ENCODE measurements at places on chromosomes 7 and 10.
A peak's percentile ranks its signal among the peaks of the same experiment; 100 is the strongest.

DNA sequence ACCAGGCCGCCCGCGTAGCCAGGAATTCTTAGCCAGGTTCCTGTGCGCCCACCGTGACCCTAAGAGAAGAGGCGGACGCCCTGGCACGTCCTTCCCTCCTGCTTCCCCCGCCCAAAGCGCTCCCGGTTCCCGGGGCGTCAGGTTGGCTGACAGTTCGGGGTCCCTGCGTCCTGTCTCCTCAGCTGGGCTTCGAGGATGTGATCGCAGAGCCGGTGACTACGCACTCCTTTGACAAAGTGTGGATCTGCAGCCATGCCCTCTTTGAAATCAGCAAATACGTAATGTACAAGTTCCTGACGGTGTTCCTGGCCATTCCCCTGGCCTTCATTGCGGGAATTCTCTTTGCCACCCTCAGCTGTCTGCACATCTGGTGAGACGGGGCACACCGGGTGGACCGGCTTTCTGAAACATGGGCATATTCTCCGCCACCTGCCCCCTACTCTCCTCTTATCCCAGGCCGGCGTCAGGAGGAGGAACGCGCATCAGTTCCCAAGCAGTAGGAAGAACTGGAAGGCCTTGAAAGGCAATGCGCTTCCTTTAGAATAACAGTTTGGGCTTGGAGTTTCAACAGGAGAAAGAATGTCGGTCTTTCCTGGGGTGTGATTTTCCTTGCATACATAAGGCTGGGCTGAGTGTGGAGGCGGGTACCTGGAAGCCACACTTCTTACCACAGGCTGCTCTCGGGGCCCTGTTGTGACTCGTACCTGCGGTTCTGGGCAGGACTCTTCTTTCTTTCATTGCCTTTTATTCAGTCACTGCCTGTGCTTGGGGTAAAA, 728 bp downstream of the CAV2 start:
- no peak for DNase-seq

DNA sequence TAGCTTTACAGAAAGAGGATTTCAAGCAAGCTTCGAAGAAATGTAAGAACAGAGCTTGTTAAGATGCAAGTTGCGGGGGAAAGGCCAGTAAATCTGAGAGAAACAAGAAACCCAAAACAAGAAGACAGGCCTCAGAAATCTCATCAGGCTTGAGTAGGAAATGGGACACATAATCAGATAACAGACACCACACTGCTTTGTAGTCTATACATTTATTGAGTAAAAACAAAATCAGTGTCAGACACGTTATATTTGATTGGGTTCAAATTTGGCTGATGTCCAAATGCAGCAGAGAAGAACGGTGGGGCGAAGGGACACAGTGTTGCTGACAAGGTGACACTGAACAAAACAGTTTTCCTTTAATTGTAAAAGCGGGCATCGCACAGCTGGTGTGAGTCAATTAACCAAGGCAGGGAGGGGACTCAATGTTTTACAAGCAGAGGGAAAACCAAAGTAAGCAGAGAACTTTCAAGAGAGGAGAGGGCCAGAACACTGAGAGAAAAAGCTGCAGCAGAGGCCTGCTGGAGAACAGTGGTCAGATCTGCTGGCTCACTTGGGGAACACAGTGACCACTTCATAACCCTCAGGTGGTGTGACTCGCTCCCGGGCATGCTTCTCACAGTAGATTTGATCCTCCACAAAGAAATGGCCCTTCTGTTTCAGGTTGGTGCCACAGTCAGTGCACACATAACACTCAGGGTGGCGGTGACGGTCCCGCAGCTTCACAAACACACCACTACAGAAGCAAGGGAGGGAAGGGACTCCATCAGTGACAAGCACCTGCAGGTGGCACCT, 43.5 kb downstream of the ACSM6 start:
- DNase-seq, result no peak

DNA sequence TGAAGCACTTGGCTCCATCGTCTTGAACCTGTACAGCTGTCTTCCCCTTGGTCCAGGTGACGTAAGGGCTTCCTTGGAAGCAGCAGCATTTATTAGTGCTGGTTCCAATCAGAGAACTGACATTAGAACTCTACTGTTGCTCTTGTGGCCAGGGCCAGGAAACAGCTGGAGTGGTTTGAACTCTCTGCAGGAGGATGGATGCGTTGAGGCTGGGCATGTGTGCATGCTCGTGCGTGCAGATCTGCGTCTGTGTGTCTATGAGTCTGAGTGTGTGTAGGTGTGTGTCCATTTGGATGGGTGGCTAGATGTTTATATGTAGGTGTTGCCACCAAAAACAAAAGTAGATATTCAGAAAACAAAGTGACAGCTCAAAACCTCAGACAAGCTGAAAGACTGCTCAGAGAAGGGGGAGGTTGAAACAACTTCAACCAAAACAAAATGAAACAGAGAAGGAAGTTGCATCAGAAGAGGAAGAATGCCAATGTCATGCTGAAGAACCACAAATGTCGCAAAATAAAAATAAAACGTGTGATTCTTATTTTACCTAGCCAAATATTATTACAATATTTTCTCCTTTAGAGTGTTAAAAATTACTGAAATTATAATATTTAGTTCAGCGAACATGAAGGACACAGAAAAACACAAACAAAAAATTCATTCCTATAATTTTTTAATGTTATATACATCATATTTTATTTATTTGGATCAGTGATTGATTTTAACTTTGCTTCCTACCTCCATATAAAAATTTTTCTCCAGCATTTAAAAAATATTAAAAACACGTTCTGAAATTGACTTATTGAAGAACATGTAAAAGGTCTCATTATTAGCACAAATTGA, 96.1 kb upstream of the MKLN1 start:
- peak; percentile 89 for DNase-seq

DNA sequence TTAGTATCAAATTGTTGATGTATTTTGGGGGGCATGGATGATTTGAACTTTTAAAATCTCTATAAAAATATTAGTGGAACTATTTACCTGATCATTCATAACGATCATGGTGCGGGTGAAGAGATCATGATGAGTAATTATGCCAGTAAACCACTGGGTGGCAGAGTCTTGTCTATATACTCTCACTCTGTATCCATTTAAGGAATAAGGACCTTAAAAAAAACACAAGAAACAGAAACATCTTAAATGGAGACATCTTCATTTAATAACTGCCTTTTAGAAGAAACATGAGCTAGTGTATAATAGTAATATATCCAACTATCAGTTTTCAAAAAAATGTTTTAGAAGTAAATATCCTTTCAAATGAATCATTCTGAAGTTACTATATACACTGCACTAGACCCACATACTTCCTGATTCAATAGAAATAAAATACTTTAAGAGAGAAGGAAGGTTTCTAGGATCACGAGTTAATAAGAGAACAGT, 84.0 kb downstream of the NRBF2 start:
- DNase-seq, result no peak

DNA sequence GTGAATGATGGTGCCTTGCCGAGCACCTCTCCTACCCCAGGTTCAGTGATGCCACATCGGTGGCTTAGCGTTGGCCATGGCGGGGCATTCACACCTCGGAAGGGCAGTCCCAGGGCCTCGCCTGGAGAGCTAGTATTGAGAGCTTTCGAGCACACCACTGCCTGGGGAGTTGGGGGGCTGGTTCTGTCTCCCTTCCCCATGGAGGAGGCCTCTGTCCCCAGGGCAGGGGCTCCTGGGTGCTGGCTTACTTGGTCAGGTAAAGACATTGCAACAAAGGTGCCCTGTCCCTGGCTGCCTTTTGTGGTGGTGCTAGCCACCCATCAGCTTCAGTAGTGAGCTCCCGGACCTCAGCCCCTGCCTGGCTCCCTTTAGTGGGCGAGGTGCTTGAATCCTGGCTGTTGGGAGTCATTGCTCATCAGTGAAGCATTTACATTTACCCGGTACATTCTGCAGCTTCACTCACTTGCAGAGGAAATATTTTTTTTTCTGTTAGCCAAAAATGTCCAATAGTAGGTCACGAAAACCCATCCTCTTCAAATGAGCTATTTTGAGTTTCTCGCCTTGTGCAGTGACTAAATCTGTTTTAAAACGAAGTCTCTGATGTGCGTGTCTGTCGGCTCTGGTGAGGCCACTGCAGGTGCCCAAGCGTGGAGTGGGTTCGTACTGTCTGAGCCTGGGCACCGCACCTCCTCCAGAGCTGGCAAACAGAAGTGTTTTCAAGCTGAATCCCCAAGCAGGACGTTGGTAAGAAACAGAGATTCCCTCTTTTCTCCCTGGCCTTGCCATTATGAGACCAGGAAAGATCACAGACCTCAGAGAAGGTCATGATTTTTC, 95.5 kb downstream of the INPP5A start:
- DNase-seq, result no peak

DNA sequence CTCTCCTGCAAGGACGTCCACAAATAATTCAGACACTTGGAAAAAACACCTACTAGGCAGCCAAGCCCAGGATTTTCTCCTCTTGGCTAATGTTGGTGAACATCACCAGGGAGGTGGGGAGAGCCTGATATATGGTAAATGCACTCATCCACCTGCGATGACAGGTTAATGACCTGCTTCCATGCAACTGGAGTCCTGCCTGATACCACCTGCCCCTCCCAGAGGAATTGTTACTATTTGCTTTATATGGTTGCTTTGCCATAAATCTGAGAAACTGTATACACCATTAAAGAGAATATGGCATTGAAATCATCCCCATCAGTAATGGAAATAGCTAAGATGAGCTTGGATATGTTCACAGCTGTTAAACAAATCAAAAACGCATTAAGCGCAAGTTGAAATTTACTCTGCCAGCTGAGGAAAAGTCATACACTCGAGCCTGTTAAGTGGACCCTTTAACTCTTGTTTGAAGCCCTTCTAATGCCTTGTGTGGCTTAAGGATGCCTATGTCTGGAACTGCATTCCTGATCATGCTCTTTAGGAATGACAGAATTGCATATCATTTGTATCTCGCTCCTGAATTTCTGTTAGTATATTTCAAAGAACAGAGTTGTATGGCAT, 208.3 kb downstream of the PRPF18 start:
- DNase-seq, result no peak

GRCh38 chr7:74083928-74084721, 521 bp downstream of the LIMK1 start:
- DNase-seq, result peak; percentile 60

DNA sequence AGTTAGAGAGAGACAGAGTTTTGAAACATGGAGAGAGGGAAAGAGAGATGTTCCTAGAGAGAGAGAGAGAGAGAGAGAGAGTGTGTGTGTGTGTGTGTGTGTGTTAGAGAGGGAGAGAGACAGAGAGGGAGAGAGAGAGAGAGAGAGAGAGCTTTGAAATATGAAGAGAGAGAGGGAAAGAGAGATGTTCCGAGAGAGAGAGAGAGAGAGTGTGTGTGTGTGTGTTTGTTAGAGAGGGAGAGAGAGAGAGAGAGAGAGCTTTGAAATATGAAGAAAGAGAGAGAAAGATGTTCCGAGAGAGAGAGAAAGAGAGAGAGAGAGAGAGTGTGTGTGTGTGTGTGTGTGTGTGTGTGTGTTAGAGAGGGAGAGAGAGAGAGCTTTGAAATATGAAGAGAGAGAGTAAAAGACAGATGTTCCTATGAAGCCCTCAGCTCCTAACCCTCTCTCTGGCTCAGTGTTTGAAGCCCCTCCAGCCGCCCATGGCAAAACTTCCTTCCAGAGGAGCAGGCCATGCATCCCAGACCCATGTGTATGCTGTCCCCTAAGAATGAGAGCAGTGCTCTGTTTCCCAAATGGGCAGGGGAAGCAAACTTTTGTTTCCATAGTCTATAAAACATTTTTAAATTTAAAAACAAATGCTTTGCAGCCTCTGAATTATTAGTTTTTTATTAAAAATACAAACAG, 130.9 kb downstream of the KCNMA1 start:
- DNase-seq, result no peak

DNA sequence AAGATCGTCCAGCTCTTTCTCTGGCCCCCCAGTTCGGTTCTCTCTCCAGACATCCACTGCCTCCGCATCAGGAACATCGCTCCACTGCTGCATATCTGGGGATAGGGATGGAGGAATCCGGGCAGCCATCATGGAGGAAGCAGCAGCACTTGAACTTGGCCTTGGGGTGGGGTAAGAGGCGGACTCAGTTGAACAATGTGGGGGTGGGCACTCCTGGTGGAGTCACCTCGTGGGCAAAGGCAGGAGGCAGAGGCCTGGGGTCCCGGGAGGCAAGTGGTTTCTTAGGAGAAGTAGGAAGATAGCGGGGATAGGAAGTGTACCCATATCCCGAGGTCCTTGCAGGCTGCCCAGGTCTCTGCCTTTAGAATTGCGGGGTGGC, 98.3 kb downstream of the CHST15 start:
- no peak for DNase-seq

GRCh38 chr10:22294694-22295093, 21.5 kb upstream of the COMMD3 start:
- no peak for DNase-seq

GRCh38 chr7:151735186-151735850, 141.6 kb downstream of the PRKAG2 start:
- no peak for DNase-seq

DNA sequence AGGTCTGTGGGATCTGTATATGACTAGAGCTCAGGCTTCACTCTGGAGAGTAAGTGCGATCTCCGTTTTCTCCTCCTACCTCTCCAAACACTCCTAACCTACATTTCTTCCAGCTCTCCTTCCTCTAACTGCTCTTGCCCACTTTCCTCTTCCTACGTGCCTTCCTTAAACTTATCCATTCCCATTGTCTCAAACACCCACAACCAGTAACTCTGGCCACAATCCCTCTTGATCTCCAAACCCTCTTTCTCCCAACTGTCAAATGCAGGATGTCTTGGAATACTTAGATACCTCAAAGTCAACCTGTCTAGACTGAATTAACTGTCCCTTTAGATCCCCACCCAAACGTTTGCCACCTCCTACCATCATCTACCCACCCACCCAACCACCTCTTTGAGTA, 213.7 kb upstream of the KMT2E start:
- DNase-seq, result no peak

DNA sequence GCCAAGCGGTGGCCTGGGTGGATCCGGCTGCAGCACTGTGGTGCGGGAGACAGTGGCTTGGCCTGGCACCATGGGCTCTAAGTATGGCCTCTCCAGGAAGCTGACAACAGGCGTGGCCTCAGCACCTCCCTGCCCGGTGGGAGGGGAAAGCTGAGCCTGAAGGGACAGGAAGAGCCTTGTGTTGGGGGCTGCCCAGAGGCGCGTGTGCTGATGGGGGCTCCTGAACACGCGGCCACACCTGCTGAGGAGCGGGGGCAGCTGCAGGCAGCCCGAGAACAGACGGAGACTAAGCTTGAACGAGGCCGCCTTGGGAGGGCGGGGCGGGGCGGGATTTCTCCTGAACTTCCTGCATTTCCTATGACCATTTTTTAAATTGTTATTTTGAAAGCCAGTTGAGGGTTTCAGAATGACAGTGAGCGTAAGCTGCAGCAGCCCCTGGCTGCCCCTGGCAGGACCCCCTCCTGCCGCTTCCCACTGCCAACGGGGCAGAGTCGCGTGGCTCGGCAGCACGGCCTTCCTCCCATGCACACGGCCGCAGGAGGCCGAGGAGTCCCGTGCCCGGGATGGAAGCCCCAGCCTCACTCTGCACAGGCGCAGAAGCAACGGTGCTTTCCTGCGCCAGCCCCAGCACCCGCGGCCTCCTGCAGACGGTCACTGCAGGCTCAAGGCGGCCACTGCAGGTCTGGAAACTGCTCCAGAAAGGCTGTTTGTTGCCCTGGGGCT, 43.2 kb downstream of the DPYSL4 start:
- DNase-seq, result peak; percentile 11
